ENCODE measurements at places on chromosomes 3 and 15.

- no peak for DNase-seq
These were observed 121.4 kb downstream of the GMPS start for GRCh38 chr3:155991847-155992246.

GRCh38 chr15:38746211-38746610 is 181.6 kb upstream of the RASGRP1 start:
- DNase-seq, result no peak

GRCh38 chr15:23823508-23823907 is 136.4 kb upstream of the NDN start:
- peak; percentile 47 for DNase-seq

GRCh38 chr3:160676547-160677303 is at the start of gene ARL14:
Gene ARL14 (plus strand): TSS chr3:160677160. CDS start chr3:160677347, 187 bp downstream.
- no peak for DNase-seq

DNA sequence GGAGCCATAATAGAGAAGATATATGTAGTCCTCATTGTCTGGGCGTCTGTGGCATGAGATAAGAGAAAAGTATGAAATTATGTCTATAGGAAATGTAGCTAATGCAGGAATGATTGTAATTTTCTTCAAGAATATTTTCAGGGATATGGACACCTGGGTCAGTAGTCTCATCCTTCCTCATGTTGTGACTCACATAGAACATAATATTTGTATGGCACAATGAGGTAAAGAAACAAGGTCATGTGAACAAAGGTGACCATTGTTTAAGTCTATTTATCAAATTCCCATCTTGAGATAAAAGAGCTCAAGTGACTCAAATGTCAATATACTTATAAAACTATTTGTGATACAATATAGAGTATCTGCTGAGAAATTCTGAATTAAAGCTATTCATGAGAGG is 345.5 kb upstream of the ROBO1 start:
- no peak for DNase-seq

DNA sequence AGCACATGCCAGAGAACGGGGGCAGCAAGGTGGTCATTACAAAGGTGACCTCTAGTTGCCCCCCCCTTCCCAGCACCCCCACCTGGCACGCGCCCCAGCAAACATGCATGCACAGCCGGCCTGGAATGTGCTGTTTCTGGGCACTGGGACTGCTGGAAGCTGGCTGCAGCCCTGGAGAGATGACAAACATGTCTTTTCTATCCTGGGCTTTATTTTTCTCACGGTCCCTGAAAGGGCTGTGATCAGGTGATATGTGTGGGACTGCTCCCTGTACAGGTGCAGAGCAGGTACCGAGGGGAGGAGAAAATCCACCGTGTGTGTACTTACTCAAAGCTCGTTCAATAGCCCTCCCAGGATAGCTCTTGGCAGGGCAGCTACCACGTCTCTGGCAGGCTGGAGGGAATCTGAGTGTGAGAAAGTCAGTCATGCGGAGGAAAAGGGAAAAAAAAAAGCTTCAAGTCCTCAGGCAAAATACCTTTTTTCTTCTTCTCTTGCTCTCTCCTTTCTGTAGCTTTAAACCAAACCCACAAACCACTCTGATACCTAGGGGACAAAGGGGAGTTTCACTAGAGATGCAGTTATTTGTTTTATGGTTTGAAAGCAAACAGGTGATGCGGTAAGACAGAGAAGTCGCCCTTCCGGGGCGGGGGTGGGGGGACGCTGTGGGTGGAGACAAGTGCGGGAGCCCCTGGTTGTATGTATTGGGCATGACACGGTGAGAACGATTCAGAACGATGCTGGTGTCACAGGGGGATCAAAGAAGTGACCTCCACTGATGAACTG is 5.0 kb upstream of the HES1 start:
- DNase-seq, result no peak

- no peak for DNase-seq
These were observed 44.6 kb downstream of the SH3BP5 start for GRCh38 chr3:15287565-15288330.

DNA sequence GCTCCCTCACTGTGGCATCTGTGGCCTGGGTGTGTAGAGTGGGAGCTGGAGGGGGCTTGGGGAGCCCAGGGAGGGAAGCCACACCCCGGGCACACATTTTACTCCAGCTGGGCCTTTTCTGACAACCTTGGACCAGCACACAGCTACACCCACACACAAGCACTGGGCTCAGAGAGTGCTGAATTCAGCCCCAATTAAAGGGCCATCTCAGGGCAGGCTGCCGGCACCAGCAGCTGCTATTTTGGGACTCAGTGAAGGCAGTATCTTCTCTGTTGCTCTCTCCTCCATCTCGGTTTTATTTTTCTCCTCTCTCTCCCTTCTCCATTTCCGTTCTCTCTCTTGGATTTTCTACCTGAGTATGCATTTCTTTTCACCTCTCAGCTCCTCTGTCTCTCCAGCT is 19.1 kb upstream of the TBC1D21 start:
- peak; percentile 20 for DNase-seq

GRCh38 chr3:139339219-139339906 is 4.5 kb upstream of the MRPS22 start:
- DNase-seq, result no peak

GRCh38 chr15:33142708-33143107 is 51.8 kb downstream of the FMN1 start:
- DNase-seq, result no peak

DNA sequence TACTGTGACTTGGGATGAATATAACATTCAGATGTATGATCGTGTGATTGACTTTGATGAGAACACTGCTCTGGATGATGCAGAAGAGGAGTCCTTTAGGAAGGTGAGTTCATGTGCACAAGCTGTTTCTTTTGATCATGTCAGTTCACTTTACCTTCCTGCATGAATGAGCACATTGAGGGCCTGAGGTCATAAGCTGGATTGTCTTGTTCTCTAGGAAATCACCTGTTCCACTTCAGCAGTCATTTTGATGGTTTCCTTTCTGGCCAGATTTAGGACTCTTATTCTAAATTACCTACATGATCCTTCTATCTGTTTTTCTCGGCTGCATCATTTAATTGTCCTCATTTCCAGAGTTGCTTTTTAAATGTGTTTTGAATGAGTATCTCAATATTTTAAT is 4.1 kb downstream of the RCN2 start:
- DNase-seq, result no peak

DNA sequence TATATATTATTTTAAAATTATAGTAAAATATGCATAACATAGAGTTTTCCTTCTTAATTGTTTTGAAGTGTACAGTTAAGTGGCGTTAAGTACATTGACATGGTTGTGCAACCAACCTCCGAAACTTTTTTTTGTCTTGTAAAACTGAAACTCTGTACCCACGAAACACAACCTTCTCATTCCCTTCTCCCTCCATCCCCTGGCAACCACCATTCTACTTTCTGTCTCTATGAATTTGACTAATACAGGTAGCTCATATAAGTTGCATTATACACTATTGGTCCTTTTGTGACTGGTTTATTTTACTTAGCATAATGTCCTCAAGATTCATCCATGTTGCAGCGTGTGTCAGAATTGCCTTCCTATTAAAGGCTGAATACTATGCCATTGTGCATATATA is 179.4 kb downstream of the SATB1 start:
- DNase-seq, result no peak

DNA sequence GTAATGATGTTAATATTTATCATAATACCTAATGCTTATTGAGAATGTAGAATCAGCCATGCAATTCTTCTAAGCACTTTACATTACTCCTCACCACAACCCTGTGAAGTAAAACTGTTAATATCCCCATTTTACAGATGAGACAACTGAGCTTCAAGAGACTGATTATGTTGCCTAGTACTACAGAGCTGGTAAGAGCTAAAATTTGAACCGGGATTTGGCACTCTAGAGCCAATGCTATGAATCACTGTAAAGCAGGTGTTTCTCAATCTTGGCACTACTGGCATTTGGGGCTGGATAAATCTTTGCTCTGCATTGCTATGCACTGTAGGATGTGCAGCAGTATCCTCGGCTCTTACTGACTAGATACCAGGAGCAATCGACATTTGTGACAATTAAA is 367.7 kb downstream of the MAGI1 start:
- DNase-seq, result no peak
